ENCODE measurements at places on chromosomes 2 and 18.

DNA sequence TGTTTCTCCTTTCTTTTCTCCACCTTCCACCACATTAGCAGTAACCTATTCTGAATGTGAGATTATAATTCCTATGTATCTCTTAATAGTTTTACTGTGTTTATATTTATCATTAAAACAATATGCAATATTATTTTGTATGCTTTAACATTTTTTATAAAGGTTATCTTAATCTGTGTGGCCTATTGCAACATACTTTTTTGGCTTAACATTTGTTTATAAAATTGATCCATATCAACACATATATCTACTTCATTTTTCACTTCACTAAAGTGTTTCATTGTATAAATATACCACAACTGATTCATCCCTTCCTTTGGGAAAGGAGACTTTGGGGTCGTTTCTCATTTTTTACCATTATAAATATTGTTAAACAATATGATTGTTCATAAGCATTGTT lies 48.6 kb downstream of the ATP9B start:
- no peak for DNase-seq

- no peak for DNase-seq
Observed at GRCh38 chr18:40577981-40578365, 1377.1 kb upstream of the PIK3C3 start.

DNA sequence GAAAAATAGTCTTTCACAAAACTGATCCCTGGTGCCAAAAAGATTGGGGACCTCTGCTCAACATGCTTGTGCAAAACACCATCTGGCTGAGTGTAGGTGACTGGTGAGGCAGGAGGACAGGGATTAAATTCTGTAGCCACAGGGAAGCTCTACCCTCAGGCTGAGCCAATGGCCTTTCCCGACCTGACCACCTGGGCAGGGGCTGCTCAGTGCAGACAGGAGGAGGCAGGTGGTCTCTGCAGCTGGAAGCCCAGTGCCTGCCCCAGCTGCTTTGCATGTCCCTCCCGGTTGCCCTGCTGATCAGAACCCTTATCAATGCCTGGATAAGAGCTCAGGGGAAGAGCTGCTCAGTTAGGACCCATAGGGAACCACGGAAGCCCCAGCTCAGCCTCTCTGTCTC lies 235.3 kb downstream of the ANKRD36 start:
- DNase-seq, result no peak

DNA sequence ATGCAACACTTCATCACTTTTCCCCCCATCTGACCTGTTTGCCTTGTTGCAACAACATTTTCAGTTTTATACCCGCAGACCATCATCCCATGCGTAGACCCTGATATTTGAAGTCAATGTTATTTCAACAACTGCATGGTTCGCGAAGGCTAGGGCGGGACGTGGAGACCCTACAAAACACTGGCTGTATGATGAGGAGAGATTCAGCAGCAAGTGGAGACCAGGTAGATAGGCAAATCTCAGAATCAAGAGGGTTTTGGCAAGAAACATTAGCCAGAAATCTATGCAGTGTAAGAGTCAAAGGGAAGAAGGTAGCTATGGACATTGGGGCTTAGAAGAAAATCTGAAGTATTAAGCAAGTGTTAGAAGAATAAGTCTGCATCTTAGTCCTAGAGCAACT lies 42.4 kb upstream of the SPAG16 start:
- DNase-seq, result no peak

- no peak for DNase-seq
Observed at GRCh38 chr2:88170472-88170892, 336 bp downstream of the THNSL2 start.

GRCh38 chr2:6618201-6618600 lies 247.5 kb downstream of the CMPK2 start:
- no peak for DNase-seq

GRCh38 chr18:8799001-8799400 lies 93.6 kb downstream of the MTCL1 start:
- peak; percentile 31 for DNase-seq

DNA sequence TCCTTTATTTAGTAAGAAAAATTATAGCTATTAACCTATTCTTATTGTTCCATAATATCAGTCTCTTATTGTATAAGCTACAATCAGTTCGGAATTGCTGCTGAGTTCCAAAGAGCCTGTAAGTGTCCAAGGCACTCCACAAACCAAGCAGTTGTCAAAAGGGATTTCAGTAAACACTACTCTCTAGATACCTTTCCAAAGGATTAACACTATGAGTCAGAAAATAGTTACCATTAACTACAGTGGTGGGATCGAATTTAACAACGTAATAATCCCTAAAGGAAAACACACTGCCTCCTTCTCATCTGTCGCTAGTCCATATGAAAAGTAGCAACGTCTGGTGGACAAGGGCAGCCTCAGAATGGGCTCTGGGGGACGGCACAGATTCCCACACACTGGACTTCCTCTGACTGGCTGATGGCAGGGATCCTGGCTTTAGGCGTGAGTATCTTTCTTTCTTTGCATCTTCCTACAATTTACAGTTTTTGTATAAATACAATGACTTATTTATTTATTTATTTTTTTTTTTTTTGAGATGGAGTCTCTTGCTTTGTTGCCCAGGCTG lies 8.8 kb downstream of the TGFBRAP1 start:
- DNase-seq, result no peak

GRCh38 chr2:68925295-68925896 lies 27.3 kb downstream of the GKN2 start:
- DNase-seq, result peak; percentile 40

GRCh38 chr18:27780061-27780745 lies 396.7 kb downstream of the CDH2 start:
- DNase-seq, result no peak

DNA sequence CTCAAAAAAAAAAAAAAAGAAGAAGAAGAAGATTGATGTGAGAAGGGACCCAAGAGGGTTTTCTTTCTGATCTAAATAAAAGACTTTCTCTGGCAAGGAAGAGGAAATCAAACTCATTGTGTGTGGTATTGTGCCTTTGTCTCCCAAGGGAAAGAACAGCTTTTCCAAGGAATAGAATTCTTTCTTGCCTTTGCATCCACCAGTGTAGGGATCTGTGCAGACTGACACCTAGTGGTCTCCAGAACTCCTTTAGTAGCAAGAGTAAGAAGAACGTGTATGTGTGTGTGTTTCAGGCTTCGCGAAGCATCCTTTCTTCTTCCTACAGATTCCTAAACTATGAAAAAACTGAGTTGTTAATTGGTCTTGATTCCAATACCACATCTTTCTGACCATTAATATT lies 33.5 kb upstream of the CRIM1 start:
- DNase-seq, result peak; percentile 9

- no peak for DNase-seq
Observed at GRCh38 chr18:23890589-23890988, 124.0 kb upstream of the TTC39C start.

GRCh38 chr2:67574230-67574629 lies 177.1 kb downstream of the ETAA1 start:
- no peak for DNase-seq

GRCh38 chr18:26183395-26184112 lies 42.7 kb upstream of the TAF4B start:
- DNase-seq, result no peak

GRCh38 chr2:159849160-159849813 lies 51.3 kb upstream of the CD302 start:
- no peak for DNase-seq

- no peak for DNase-seq
Observed at GRCh38 chr2:171317492-171318125, 116.2 kb downstream of the METTL8 start.

- DNase-seq, result no peak
Observed at GRCh38 chr2:198055716-198056115, 251.3 kb downstream of the PLCL1 start.

DNA sequence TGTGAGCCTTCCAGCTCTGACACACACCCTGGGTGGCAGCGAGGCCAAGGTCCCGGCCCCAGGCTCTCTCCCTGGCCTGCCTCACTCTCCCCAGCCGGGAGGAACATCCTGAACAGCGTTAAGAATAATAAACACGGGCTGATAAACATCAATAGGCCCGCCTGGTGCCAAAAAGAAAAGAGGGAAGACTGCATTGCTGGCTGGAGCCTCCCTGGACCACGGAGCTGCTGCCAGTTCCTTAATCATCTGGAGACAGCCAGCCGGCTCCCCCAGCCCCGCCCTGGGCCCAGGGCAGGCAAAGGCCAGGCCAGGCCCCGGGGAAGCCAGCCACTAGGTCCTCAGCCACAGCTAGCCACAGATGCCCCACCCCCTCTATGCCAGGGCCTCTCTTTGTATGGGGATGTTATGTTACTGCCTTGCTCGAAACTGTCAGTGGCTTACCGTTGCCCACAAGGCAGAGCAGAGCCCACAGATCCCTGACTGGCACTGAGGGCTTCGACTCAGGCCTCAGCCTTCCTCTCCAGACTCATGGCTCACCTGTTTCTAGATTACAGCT lies 293.7 kb downstream of the DYSF start:
- no peak for DNase-seq

DNA sequence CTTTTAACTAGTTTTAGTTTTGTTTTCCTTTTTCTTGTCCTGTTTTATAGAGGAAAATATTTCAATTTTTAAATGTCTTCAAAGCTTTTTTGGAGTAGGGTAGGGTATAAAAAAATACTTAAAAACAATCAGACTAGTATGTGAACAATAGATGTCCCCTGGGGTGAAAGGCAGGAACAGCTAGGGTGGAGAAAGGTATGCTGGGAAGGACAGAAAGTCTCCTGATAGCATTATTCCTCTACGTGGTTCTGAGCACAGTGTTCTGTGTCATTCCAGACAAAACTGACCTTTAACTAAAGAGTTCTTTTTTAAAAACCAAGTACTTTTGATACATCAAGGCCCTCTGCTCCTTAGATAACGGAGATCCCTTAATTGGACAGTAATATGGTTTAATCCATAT lies 32.1 kb upstream of the B3GNT2 start:
- DNase-seq, result no peak

DNA sequence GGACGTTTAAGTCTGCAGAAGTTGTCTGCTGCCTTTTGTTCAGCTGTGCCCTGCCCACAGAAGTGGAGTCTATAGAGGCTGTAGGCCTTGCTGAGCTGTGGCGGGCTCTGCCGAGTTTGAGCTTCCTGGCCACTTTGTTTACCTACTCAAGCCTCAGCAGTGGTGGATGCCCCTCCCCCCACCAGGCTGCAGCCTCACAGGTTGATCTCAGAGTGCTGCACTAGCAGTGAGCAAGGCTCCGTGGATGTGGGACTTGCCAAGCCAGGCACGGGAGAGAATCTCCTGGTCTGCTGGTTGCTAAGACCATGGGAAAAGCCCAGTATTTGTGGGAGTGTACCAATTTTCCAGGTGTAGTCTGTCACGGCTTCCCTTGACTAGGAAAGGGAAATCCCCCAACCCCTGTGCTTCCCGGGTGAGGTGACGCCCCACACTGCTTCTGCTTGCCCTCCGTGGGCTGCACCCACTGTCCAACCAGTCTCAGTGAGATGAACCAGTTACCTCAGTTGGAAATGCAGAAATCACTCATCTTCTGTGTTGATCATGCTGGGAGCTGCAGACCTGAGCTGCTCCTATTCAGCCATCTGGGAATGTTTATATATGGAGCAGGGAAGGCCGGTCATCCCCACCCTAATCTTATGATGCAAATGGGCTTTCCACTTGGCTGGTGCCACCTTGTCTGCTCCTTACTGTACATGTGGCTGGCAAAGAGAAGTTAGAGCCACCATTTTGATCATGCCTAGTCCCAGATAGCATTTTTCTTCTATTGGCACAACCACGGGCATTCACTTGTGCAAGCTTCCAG lies 156.9 kb upstream of the ITGA6 start:
- DNase-seq, result no peak

GRCh38 chr2:18242716-18243115 lies 317.7 kb downstream of the RDH14 start:
- DNase-seq, result no peak

DNA sequence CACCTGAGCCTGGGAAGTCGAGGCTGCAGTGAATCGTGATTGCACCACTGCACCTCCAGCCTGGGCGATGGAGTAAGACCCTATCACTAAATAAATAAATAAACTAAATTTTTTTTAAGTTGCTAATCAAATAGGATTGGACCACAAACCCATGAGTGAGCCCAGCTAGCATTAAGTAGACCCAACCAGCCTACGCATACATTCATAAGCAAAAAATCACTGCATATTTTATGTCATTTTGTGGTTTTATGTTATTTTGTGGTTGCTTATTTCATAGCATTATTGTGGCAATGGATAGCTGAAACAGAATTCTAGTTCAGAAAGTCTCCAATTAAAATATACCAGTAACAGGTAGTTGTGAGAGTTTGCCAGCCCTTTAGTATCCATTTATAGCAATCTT lies 29.1 kb upstream of the ZC3H15 start:
- DNase-seq, result no peak

DNA sequence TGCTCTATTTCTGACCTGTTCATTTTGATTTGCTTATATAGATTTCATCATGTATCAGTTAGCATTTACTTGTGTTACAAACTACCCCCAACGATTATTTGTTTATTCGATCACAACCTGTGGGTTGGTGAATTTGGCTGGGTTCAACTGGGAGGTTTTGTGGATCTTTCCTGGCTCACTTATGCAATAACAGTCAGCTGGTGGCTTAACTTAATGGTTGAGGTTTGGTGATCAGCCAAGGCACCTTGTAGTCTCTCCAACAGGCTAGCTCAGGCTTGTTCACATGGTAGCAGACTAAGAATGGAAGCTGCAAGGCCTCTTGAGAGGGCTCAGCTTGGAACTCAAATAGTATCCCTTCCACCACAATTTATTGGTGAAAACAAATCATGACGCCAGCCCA lies 5.4 kb upstream of the PUM2 start:
- DNase-seq, result no peak

- no peak for DNase-seq
Observed at GRCh38 chr2:155209696-155210450, 511.4 kb downstream of the KCNJ3 start.

GRCh38 chr18:54622084-54622483 lies 31.0 kb downstream of the DYNAP start:
- no peak for DNase-seq

GRCh38 chr2:16066261-16067036 lies 126.1 kb downstream of the MYCN start:
- no peak for DNase-seq

- peak; percentile 81 for DNase-seq
Observed at GRCh38 chr18:5693699-5694294, 150.0 kb upstream of the EPB41L3 start.

DNA sequence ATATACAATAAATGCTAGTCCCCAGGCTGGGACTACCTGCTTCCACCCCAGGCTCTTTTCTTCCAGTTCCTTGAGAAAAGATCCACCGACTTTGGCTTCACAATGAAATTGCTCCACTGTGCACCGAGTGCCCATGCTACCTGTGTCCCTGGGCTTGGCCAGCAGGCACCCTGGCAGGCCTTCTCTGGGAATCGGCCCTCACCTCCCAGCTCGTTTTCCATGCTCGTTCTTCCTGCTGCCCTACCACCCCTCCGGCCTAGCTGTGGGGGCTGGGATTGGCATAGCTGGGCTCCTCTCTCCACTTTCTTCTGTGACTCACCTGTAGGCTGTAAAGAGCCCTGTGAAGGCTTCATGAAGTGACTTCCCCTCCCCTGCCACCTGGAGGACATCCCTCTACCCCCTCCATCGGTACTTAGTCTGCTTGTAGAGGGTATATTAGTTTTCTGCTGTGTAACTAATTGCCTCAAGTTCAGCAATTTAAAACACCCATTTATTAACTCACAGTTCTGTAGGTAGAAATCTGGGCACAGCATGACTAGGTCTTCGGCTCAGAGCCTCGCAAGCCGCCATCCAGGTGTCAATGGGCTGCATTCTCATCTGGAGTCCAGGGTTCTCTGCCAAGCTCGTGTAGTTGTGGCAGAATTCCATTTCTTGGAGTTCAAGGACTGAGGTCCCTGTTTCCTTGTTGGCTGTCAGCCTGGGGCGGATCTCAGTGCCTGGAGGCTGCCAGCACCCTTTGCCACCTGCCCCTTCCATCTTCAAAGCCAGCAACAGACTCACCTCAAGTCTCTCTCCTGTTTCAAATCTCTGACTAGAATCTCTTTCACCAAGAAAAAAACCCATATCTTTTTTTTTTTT lies 57.6 kb downstream of the DPYSL5 start:
- no peak for DNase-seq

Data from muscle of arm (tissue), 14 donors.